ENCODE measurements at places on chromosomes 16 and 17.
A peak's percentile ranks its signal among the peaks of the same experiment; 100 is the strongest.

DNA sequence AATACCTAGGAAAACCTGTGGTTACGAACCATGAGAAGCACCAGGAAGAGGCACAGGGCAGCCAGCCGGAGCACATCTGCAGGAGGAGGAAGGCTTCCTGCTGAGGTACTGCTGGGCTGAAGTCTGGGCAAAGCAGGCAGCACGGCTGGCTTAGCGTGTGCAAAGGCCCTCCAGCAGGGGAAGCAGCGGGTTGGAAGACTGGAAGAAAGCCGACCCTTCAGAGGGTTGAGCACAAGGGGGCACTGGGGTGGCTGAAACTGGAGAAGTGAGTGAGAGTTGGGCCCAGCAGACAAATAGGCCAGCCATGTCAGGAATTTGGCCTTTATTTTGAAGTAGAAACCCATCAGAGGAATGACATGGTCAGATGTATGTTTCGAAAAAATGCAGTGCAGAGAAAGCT lies 12.1 kb upstream of the HSD3B7 start:
- DNase-seq = no peak

GRCh38 chr16:82040296-82040695 lies 5.2 kb downstream of the HSD17B2 start:
- DNase-seq = no peak

- DNase-seq = peak; percentile 45
Measured at GRCh38 chr16:85528528-85529387, 84.4 kb upstream of the GSE1 start.

DNA sequence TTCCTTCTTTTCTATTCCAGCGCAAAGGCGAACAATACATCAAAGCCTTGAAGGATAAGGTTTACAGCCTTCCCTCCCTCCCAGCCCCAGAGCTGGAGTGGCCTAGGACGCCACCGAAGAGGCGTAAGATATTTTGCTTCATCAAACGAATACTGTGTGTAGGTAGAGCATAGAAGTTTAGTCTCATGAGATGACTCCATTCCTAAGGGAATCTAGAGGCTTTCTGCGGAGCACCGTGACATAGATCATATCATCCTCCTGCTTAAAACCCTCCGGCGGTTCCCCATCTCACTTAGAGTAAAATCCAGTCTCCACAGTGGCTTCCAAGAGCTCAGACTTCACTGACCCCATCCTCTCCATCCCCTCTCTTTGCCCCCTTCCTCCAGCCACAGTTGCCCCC lies 191.9 kb downstream of the IRX3 start:
- DNase-seq = no peak

GRCh38 chr17:39631403-39631802 lies 4.7 kb downstream of the PPP1R1B start:
- DNase-seq = no peak

GRCh38 chr17:65323049-65323448 lies 185.9 kb downstream of the RGS9 start:
- DNase-seq = no peak

DNA sequence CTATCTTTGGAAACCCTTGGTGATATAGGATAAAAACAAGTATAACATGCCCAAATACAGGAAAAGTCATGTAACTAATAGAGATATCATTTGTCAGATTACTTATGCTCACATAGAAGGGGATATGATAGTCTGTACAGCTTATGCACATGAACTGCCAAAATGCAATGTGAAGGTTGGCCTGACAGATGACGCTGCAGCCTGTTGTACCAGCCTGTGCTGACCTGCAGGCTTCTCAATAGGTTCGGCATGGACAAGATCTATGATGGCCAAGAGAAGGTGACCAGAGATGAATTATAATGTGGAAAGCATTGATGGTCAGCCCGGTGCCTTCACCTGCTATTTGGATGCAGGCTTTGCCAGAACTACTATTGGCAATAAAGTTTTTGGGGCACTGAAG lies 12.7 kb downstream of the WFIKKN2 start:
- DNase-seq = no peak

DNA sequence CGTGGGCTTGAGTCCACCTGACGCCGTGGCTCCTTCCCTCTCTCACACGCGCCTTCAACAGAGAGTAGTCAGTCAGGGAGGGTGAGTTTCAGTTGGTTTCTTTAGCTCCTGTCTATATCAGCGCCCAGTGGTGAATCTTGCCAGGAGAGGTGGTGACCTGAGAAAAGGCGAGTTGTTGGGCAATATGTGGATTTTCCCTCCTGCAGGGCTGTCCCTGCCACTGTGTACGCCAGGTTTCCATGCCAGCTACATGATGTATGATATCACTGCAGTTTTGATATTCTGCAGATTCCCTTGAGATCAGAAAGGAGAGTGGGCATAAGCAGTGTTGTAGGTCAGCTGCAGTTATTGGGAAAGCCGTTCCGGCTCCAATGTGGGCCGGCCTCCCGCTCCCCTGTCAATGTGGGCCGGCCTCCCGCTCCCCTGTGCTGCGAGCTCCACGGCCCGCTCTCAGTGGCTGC lies 31.4 kb downstream of the BANP start:
- no peak for DNase-seq

- DNase-seq = no peak
Measured at GRCh38 chr17:50817838-50818237, 17.5 kb upstream of the WFIKKN2 start.

DNA sequence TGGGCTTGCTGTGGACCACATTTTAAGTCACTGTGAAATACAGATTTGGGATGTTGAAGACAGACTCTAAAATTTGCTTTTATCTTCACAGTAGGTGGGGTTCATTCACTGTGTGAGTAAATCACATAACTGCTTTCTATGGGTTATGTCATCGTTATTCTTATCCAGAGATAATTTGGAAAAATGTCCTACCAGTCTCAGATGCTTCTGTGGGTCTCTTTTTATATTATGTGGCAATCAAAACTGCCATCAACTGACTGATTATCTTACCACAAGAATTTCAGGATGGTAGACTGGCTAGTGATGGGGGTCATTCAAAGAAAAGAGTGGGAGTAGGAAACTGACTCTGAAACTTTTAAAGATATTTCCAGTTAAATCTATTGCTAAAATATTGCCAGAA lies 3.1 kb downstream of the HSBP1 start:
- DNase-seq = no peak

- peak; percentile 84 for DNase-seq
Measured at GRCh38 chr17:39867084-39867879, 720 bp upstream of the ZPBP2 start.

- no peak for DNase-seq
Measured at GRCh38 chr16:28285649-28286048, 6.7 kb upstream of the SBK1 start.

GRCh38 chr17:73393962-73394361 lies 82.2 kb upstream of the CDC42EP4 start:
- no peak for DNase-seq

GRCh38 chr16:48204825-48205151 lies 39.3 kb upstream of the LONP2 start:
- no peak for DNase-seq

DNA sequence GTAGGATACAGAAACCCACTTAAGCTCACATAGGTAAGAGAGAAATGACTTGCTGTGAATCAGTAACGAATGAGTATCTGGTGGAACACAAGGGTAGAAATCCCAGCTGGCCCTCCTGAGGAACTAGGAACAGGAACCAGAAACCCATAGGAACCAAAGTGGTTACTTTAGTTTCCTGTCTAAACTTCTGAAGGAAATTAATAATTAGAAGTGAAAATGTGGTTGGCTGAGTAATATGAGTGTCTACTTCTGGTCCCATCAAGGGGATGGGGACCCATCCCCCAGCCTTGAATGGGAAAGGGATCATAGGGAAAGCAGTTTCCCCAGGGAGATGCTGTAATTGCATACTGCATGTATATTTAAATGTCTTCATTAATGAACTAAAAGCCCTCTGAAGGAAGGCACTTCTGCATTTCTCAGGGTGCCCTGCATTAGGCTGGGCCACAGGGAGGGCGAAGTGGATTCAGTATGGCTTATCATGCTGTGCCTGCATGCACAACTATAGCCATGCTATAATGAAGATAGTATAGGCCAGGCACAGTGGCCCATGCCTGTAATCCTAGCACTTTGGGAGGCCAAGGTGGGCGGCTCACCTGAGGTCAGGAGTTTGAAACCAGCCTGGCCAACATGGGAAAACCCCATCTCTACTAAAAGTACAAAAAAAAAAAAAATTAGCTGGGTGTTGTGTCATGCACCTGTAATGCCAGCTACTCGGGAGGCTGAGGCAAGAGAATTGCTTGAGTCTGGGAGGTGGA lies 45.6 kb downstream of the CYB5B start:
- DNase-seq = peak; percentile 57

DNA sequence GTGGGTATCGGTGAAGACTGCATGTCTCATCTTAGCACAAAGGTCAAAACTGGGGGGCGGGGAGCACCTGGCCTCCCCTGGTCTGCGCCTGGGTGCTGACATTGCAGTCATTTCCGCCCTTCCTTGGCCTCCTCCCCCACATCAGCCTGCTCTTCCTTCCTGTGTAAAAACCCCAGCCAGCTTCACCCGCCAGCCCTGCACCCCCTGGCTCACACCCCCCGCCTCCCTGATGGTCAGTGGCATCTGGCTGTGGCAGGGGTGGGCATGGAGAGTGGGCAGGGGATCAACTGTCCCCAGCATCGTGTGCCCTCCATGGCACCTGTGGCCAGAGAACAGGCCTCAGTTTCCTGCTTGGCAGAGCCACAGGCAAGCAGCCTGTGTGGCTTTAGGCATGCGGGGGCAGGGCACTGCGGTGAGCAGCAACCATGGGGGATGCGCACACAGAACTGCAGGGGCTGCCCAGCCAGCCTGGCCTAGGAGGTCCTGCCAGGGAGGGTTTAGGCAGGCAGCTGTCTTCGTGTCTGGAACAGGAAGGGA lies 26.5 kb upstream of the LASP1NB start:
- peak; percentile 94 for DNase-seq

DNA sequence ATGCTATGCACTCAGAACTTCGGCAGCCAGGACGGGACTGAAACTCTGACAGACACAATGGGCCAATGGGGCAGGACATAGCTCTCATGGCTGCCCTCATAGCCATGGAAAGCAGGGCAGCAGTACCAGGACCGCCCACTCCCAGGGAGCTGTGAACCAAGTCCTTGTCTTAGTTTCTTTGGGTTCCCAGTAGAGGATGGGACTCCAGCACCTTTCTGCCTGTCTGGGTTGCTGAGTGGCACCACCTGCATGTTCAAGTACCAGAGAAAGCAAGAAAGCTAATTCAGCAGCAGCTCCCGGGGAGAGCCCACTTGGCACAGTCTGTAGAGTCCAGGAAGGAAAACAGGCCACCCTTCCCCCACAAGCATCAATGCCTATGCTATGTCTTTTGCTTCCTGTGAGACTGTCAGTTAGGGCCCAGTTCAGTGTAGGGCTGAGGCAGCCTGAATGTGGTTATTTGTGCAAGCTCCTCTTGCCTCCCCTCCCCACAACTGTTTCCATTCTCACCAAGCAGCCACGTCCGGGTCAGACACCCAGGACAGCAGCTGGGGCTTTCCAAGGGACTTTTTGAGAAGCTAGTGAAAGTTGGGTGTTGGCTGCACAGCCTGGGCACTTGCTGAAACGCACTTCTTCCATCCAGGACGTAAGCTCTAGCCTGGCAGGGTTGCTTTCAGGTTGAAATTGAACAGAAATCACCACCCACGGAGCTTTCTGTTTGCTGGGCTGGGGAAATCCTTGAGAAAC lies 7.8 kb downstream of the SUPT4H1 start:
- DNase-seq = peak; percentile 97

- DNase-seq = no peak
Measured at GRCh38 chr17:72691017-72691416, 401.5 kb downstream of the SLC39A11 start.

- no peak for DNase-seq
Measured at GRCh38 chr16:396605-397004, 394 bp upstream of the NME4 start.

GRCh38 chr16:84184775-84185174 lies 2.1 kb downstream of the TAF1C start:
- DNase-seq = no peak

GRCh38 chr16:2537451-2538379 lies at the start of gene PDPK1:
PDPK1 (plus strand) TSS chr16:2538021; CDS start chr16:2538113, 92 bp downstream.
- DNase-seq = peak; percentile 96

- no peak for DNase-seq
Measured at GRCh38 chr17:29096094-29096493, 53.2 kb downstream of the PIPOX start.

DNA sequence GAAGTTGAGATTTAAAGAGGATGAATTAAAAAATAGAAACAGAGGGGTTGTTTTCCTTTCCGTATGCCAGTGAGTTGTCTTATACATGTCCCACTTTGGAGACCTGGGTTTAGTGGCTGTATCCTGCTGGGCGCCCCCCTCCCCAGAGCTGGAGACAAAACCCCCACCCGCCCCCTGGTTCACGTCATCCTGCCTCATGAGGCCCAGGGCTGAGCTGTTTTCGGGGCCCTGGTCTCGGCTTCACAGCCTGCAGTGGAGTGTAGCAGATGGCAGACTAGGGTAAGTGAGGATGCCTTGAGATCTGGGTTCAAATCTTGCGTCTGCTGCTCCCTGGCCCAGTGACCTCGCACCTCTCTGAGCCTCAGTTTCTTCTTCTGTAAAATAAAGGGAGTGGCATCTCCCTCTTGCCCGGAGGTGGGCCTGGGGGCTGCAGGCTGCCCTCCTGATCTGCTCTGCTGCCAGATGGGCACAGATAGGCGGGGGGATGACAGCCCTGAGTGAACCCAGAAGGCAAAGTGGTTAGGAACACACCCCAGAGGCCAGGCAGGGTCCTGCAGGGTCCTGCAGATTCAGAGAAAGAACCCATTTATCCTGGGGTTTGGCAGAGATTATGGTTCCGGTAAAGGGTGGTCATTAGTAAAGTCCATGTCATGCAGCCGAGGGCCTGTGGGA lies 45.1 kb downstream of the SOCS3 start:
- peak; percentile 39 for DNase-seq

GRCh38 chr17:69492410-69493071 lies 78.0 kb downstream of the MAP2K6 start:
- no peak for DNase-seq

GRCh38 chr16:56505181-56505580 lies 14.6 kb downstream of the BBS2 start:
- no peak for DNase-seq

- DNase-seq = no peak
Measured at GRCh38 chr16:64771273-64771672, 350.6 kb downstream of the CDH11 start.

- DNase-seq = no peak
Measured at GRCh38 chr17:28346199-28346580, 10.6 kb downstream of the TNFAIP1 start.

DNA sequence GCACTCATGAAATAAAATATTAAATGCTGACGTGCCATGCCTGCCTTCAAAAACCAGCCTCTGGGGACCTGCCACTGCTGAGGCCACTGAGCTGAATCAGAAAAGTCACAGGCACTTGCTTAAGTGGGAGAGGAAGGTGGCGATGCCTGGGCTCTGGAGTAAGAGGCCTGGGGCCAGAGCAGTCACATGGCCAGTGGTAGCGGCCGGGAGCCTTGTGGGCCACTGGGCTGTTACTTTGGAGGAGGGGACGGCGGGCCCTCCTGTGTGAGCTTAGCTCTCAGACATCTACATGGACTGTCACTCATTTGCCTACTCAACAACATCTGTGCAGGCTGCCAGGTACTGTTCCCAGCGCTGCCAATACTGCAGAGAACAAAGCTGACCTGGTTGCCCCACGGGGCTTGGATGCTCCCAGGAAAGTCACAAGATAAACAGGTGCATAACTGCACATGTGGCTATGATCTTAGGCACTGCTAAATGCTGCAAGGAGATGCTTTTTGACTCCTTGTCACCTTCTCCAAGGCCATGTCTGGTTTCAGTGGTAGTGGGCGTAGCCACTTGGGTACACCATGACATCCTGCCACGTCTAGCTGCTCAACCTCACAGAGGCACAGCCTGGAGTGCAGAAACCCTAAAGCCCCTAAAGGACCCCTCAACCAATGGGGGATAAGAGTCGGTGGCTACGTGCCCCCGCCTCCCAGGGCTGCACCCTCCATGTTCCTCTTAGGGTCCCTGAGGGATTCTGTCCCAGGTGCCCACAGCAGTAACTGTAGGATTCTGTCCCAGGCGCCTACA lies 11.6 kb downstream of the COTL1 start:
- DNase-seq = peak; percentile 70
